ENCODE measurements at places on chromosomes 7 and 10.

DNA sequence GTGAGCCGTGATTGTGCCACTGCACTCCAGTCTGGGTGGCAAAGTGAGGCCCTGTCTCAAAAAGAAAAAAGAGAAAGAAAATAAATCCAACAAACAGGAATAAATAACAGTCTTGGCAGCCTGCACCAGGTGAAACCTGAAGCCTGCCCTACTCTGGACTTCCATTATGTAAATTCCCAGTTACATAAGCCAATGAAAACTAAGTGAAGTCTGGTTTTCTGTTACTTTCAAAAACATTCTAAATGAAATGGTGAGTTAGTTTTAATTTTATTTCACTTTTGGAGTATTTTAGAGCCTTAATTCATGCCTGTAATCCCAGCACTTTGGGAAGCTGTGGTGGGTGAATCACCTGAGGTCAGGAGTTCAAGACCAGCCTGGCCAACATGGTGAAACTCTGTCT, 22.5 kb upstream of the HIBADH start:
- DNase-seq, result no peak

- no peak for DNase-seq
Measured at GRCh38 chr7:55005241-55005851, 13.5 kb upstream of the EGFR start.

DNA sequence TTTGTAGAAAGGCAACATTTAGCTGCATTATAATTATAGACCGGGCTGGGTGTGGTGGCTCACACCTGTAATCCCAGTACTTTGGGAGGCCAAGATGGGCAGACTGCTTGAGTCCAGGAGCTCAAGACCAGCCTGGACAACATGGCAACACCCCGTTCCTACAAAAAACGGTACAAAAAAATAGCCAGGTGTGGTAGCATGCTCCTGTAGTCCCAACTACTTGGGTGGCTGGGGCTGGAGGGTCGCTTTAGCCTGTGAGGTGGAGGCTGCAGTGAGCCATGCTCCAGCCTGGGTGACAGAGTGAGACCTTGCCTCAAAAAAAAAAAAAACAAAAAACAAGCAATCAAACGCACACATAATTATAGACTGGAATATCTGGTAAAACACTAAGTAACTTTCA, 5.0 kb downstream of the YWHAG start:
- DNase-seq, result no peak

GRCh38 chr7:17770710-17771375, 169.5 kb downstream of the SNX13 start:
- DNase-seq, result no peak

GRCh38 chr10:78772486-78772885, 296.3 kb upstream of the ZMIZ1 start:
- DNase-seq, result no peak

GRCh38 chr10:44685220-44685619, 225.9 kb upstream of the TMEM72 start:
- no peak for DNase-seq

DNA sequence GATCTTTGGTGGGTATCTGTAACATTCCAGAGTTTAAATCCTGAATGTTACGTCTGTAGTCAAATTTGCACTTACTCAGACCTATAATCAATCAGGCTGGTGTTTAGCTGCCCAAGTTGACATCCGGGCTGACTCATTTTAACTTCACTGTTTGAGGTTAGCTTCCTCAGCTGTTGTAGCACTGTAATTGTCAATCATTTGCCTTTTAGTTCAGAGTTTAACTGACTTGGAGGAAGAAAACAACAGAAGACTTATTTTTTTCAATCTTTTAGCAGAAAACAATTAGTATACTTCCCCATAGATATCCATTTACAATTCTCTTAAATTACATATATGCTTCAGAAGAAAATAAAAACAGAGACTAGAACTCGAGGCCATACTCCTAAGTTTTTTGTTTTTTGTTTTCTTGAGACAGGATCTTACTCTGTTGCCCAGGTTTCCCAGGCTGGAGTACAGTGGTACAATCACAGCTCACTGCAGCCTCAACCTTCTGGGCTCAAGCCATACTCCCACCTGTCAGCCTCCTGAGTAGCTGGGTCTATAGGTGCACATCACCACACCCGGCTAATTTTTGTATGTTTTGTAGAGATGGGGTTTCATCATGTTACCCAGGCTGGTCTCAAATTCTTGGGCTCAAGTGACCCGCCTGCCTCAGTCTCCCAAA, 38.5 kb upstream of the LRRC17 start:
- no peak for DNase-seq

- no peak for DNase-seq
Measured at GRCh38 chr10:60607372-60607771, 170.9 kb upstream of the CDK1 start.

GRCh38 chr10:8315619-8316021, 261.1 kb downstream of the GATA3 start:
- no peak for DNase-seq

DNA sequence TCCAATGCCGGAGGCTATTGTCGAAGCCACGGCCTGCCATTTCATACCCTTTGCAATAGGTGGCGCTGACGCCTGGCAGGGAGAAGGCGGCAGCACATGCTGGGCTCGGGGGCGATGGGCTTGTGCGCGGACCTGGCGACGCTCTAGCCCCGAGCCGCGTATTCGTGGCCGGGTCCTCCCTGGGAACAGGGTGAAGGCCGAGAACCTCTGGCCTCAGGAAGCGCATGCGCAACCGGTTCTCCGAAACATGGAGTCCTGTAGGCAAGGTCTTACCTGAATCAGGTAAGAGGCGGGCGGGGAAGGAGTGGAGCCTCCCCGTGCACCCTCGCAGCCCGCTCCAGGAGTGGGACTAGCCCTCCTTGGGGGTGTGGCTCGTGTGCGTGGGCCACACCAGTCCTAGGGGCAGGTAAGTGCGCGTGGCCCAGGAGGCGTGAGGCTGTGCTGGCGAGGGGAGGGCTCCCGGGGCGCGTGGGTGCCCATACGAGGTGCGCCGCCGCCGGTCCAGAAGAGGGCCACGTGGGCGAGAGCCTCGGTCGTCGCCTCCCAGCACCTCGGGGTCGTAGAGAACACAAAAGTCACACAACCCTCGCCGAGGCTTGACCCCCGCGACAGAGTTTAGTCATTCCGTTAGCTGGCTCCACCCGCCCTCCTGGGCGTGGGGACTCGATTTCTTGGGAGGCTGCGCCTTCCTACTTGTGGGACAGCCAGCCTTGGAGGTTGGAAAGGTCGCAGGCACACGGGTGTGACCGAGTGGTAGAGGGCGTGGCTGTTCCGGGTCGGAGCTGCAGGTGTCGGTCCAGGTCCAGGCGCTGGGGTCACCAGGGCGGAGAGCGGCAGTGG, 5.6 kb upstream of the MEST start:
- peak; percentile 49 for DNase-seq

GRCh38 chr10:123236126-123236525, 81.9 kb downstream of the BUB3 start:
- DNase-seq, result no peak

- DNase-seq, result no peak
Measured at GRCh38 chr7:147276783-147277370, 1160.3 kb downstream of the CNTNAP2 start.

- DNase-seq, result no peak
Measured at GRCh38 chr10:35042783-35043182, 47.4 kb downstream of the CUL2 start.

- DNase-seq, result no peak
Measured at GRCh38 chr10:93596539-93596938, 4.5 kb downstream of the RBP4 start.

- DNase-seq, result no peak
Measured at GRCh38 chr7:28999427-28999826, 41.3 kb upstream of the TRIL start.

DNA sequence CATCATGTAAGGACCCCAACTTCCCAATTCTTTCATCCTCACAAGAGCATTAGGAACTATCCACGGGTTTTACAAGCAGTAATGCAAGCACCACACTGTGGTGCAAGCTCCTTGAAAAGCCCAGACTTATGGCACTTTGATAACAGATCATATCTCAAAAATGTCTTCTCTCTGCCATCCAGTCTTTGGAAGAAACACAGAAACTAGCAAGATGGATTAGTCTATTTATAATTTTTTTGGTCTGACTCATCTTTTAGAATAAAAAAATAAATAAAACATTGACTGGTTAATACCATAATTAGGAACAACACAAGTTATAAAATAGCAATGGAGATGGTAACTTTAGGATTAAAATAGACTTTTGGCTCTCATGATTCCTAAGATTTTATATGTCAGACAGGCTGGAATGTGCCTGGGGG, 49.0 kb upstream of the CALD1 start:
- DNase-seq, result no peak

DNA sequence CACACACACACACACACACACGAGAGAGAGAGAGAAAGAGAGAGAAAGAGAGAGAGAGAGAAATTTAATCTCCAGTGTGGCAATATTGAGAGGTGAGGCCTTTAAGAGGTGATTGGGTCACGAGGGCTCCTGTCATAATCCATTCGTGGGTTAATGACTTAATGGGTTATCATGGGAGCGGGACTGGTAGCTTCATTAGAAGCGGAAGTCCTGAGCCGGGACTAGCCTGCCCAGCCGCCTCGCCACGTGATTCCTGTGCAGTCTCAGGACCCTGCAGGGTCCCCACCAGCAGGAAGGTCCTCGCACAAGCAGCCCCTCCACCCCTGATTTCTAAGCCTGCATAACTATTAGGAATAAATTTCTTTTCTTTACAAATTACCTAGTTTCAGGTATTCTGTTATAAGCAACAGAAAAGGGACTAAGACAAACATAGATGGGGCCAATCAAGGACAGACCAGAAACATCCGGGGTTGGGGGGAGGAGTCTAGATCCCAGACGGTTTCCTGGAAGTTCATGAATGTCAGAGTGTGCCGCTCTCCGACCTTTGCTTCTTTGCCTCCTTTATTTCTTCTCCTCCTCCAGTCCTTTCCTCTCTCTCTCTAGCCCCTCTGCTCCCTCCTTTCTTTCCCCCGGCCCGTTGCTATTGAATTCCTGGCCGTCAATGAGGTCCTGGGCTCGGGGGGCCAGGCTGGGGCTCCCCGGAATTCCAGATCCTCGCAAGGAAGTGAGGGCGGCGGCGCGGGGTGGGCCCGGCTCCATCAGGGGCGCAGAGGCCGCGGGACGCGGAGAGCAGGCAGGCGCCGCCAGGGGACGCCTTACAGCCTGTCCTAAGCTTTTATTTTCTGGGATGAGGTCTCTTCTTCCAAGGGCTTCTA, 146.8 kb downstream of the CYP26A1 start:
- DNase-seq, result no peak

DNA sequence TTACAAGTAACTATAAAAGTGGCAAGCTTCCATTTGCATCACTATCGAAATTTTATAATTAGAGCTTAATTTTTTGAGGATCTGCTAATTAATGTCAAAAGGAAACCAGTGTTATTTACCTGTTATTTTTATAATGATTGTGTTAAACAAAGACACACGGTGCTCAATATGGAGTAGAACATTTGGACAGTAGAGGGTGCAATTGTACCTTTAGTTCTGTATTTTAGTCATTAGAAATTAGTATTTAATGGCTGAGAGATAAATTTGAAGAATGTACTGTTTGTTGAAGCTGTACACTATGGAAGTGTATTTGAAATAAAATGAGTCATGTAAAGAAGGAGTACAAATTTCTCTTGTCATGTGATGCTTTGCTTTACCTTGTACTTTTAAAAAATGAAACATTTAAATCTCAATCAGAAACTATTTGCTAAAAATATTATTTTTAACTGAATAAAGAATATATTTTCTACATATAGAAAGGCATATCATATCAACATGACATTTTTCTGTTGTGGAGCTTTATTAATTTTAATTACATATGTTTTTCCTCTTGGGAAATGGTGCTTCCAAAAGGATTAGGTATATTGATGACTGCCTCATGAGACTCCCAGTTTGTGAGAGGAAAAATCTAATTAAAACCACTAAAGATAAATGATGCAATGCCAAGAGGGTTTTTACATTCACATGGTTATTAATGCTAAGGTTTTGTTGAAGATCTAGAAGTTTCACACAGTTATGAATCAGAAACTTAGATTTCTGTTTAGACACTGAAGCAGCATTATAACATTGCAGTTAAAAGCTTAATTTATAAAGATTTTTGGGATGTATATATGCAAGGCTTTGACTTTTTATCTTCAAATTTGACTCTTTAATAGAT, 10.4 kb upstream of the PRKG1 start:
- DNase-seq, result no peak

GRCh38 chr7:155470686-155471638, 13.0 kb downstream of the EN2 start:
- no peak for DNase-seq

- DNase-seq, result no peak
Measured at GRCh38 chr7:108149908-108150307, 19.7 kb upstream of the LAMB4 start.

GRCh38 chr10:97718178-97718577, 4.6 kb downstream of the MARVELD1 start:
- no peak for DNase-seq

DNA sequence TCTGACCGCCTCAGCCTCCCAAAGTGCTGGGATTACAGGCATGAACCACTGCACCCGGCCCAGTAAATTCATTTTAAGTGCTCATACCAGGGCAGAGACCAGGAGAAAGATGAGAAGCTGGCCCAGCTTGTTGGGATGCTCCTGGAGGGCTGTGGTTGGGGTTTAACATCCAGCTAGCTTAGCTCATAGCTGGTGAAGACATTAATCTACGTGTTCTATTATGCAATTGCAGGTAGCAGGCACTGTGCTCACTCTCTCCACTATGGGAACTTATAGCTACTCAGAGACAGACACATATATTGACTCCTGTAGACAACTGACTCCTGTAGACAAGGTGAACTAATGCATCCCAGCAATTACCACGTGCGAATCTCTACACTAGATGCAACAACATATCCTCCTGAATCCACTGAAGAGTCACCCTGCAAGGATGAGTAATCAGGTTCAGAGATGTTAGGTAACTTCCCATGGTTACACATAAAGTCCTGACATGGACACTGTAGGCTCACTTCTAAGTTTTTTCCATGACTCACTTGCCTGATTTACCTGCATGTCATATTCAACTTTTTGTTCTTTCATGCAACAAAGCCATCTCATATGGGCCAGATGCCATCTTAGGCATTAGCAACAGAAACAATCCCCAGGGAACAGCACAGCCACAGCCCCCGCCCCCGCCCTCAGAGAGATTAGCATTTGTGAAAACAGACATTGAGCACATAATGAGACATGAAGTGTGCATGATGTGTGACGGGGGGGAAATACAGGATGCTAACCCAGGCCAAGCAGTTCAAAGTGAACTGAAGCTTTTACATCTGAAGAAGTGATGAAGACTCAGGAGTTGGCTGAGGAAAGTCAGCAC, 37.2 kb downstream of the ERLIN1 start:
- no peak for DNase-seq

Measured in naive thymus-derived CD4-positive, alpha-beta T cell (primary cell).